ENCODE measurements at places on chromosomes 4 and X.

DNA sequence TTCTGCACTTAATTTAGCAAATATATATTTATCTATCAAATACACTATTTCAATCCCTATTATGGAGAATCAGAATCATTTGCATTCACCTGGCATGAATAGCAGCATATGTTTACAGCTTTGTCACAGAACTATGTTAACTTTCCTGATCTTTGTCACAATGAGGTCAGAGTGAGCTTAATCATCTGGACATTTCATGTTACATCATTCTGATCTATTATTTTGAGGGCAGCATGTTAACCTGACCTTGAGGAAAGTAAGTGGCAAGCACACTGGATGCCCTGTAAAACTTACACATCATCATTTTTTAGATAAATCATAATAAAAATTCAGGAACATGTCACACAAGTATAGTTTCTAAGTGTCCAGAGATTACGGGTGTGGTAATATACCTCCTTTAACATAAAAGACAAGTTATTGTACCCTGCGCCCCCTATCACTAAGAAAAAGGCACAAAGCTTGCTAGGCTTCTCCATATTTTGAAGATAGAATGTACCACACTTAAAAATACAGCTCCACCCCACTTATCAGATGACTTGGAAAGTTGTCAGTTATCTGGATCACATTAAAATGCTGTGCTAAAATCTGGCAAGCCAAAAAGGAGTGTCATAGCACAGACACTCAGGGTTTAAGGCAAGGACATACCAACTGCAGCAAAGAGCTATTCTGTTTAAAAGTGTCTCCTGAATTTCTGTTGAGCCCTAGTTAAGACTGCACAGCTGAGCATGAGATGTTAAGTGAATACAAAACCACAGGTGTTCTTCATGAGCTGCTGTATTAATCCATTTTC, 182.7 kb upstream of the FAT4 start:
- no peak for DNase-seq

- no peak for DNase-seq
These were observed 29.7 kb downstream of the EIF4E start for GRCh38 chr4:98899277-98899676.

- no peak for DNase-seq
These were observed 313.1 kb downstream of the CBLL2 start for GRCh38 chrX:22585831-22586230.

DNA sequence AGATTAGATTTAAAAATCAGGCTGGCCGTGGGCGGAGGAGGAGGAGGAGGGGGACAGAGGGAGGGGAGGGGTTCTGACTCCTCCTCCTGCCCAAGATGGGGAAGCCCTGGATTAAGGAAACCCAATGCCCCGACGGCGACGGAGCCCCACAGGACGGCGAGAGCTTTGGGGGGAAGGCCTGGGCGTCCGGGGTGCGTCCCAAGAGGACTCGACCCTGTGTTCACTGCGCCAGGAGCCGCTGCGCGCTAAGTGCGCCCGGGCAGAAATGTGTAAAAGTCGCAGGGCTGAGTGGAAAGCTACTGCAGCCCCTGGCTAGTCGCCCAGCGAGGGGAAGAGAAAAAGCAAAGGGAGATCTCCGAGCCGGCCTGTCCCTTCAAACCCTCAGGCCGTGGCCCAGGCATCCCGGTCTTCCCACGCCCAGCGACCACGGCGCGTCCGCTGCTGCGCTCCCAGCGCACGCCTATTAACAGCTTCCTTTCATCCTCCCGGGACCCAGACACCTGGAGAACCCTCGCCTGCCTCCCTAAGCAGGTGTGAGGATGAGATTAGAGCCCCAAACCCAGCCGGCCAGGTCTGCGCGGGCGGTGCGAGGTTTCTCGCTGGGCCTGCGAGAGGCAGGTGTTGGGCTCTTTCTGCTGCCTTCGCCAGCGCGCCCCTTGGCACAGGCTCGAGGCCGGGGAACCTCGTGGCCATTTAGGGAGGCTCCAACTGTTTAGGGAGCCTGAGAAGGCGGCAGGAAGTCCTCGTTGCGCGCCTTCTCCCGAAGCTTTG, 1.4 kb upstream of the RPS6KA3 start:
- DNase-seq: peak; percentile 69

DNA sequence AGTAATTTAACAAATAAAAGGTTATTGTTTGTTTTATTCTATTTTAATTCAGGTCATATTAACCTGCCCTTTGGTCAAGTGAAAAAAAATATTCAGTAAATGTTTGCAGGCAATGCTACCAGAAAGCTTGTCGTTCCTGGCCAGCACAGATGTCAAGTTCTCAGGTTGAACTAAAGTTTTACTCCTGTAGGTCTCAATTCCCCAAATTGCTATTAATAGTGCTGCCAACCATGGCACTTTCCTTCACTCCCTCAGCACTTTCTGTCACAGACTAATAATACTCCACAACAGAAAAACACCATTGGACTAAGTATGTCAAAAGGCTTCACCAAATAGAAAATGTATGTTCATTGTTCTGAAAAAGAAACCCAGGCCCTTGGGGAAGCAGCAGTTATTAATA, 79.2 kb upstream of the C4orf54 start:
- DNase-seq: no peak

DNA sequence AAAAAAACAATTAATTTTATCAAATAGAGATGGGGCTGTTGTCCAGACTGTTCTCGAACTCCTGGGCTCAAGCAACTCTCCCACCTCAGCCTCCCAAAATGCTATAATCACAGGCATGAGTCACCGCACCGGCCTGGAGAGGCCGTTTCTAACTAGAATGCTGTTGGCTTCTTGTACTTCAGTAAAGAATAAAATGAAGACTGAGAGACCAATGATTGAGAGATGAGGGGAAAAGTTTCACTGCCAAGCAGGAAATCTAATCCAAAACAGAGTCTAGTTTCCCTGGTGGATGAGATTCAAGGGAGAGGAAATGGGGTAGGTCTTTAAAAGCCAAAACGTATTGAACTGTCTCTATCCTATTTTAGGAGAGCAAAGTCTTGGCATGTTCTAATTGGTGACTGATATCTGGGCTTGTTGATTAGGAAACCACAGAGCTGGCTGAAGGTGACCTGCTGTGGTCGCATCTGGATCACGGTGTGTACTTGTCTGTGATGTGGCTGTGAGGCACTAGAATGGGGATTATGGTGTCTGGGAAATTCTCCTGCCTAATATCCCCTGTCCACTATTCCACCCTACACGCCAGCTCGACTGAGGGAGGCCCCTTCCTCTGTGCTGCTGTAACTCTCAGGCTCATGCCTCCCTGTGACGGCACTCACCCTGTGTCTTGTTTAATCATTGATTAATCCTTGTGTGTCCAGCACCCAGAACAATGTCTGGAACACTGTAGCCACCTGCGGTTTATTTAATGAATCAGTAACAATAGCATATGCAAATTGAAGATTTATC, 15.0 kb upstream of the TRIM2 start:
- DNase-seq: no peak

DNA sequence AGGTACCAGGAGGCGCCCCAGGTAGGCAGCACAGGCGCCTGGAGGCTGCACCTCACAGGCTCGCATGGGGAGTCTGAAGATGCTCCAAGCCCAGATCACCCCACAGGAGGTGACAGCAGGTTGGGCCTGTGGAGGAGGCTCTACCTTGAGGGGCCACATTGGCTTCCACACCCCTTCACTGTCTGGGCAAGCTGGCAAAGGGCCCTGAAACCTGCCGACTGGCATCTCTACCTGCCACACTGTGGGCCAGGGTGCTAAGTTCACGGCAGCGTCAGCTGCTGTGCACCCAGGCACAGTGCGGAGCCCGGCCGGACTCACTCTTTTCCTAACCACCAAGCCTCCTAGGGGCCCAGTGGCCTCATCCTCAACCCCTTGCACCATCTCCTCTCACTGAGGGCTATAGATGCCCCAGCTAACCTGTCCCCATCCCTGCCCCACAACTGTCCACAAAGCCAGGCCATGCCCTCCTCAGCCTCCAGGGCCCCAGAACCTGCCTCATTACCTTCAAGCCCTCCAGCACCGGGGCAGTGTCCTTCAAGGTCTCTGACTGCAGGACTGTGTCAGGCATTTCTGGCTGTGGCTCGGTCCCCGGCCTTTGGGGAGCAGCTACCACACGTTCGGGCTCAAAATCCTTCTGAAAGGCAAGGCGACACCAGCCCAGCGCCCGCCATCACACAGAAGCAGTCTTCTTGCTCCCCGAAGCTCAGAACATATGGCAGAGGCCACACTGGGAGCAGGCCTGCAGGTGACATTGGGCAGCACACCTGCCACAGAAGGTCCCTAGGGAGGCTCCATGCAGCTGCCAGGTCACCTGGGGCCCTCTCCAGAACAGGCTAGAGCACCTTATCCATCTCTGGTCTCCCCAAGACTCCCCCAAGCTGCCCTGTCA, 28.8 kb downstream of the FGFR3 start:
- no peak for DNase-seq

DNA sequence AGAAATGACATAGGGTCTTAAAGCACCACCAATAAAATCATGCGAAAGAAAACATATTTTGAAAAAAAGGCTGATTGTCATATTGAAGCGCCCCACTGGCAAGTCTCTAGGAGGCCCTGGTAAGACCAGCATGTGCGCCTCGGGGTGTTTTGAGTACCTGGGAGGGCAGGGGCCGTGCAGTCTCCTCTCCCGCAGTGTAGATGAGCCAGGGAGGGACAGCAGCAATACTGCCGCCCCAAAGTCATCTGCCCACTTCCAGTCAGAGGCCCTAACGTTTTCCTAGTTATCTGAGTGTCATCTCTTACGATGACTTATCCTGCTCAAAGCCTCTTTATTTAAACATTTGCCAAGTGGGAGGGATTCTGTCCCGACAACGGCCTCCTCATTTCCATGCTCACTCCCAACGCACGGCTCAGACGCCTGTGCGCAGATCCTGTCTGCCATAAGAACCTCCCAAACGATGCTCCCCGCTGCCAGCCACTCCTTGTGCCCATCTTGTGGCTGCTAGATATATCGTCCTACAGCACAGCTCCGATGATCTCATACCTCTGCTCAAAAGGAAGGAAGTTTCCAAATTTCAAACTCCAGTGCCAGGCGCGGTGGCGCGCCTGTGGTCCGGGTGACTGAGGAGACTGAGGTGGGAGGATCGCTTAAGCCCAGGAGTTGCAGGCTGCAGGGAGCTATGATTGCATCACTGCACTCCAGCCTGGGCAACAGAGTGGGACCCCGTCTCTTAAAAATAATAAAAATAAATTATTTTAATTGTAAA, 17.2 kb upstream of the SCRG1 start:
- DNase-seq: no peak
